ENCODE measurements at places on chromosomes 12 and 14.

- no peak for DNase-seq
These were observed 2.9 kb downstream of the TMEM121 start for GRCh38 chr14:105529319-105529568.

GRCh38 chr12:51318846-51319599, 5.0 kb downstream of the BIN2 start:
- DNase-seq = no peak

- no peak for DNase-seq
These were observed 71.9 kb downstream of the NTF3 start for GRCh38 chr12:5503774-5504173.

GRCh38 chr12:105032703-105033357, 46.7 kb downstream of the NOPCHAP1 start:
- no peak for DNase-seq

DNA sequence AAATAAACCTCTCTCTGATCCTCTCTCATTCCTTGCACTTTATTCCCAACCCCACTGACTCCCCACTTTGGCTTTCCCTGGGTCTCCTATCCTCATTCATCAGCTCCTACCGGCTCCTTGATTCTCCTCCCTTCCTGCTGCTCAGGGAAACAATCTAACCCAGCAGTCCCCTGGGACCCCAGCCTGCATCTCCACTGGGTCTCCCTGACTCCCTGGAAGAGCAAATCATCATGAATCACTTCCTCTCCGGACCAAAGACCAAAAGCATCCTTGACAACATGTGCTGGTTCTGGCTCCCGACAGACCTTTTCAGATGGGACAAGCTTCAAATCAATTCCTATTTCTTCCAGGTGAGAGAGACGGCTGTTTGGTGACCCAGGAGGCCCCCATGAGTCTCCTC, 76.6 kb downstream of the HSPB8 start:
- DNase-seq = no peak

- no peak for DNase-seq
These were observed 110.0 kb upstream of the EEA1 start for GRCh38 chr12:93039062-93039461.
